Midbrain (tissue), 1 donor: ENCODE measurements at places on chromosomes 11 and 22.

GRCh38 chr11:132240374-132240773, 870.0 kb downstream of the NTM start:
- DNase-seq: no peak

DNA sequence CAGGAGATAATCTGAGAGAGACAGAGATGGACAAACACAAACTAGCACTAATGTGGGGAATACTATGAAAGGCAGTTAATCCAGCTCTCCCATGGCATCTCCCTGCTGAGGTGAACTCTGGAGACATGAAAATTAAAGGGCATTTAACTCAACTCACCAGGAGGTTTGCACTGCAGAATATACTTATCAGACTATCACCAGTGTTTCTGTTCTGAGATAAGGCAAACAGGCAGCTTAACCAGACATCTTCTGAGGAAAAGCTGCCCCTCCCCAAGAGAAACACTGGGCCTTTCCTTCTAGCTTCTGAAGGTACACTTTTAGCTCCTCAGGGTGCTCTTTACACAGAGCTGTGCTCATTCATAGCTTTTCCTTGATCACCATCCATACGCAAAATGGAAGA, 85.5 kb downstream of the AMBRA1 start:
- no peak for DNase-seq

DNA sequence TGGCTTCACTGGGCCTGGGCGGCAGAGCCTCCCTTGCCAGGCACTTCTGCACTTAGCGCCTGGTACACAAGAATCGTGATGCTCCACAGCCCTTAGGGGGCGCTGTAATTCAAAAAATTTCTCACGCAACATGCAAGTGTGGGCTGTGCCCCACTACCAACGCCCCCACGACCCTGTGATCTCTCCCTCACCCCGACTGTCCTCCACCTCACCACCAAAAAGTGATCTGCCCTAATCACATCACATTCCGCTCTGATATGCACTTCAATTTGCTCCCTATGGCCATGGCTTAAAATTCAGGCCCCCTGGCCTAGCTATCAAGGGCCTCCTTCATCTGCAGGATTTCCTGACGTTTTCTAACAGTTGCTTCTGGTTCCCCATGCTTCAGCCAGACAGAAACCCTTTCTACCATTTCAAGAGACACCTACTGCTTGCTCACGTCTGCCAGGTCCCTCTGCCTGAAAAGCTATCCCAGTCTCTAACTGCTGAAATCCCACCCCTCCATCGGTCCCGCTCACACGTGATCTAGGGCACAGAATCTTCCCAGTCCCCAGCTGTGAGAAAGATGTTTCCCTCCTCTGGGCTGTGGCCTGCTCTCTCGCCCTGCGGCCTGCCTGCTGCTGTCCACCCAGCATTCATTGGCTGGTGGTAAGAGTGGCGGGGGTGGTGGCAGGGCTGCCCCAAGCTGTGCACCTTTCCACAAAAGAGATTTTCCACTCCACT, 27.9 kb upstream of the LRRC32 start:
- DNase-seq: no peak

GRCh38 chr22:17342361-17342760, 26.9 kb upstream of the CECR2 start:
- no peak for DNase-seq

- no peak for DNase-seq
Observed at GRCh38 chr11:64110465-64111375, 55.2 kb downstream of the MACROD1 start.

GRCh38 chr11:123211149-123211852, 16.3 kb upstream of the CLMP start:
- DNase-seq: no peak

GRCh38 chr11:2751523-2752203, 51.9 kb upstream of the KCNQ1OT1 start:
- DNase-seq: no peak

GRCh38 chr11:17385492-17385891, 3.0 kb downstream of the KCNJ11 start:
- DNase-seq: no peak

DNA sequence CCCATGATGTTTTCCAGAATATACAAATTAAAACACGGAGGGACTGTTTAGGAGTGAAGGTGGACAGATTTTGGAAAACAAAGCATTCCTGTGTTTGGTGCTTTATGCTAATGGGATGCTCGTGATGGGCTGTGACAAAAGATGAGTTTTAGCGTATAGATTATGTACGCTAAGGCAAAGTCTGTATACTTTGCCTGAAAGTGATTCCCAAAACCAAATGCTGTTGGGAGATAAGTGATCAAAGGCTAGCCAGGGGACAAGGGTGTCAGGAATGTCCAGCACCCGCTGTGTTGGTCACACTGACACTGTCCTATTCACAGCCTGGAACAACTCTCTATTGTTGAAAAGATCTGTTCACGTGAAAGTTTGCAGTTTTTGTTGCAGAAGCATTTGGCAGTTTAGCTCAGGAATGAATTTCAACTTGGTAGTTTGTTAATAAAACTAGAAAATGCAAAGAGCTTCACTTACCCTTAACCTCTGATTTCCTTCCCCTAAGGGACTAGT, 1.5 kb downstream of the JAM3 start:
- peak; percentile 78 for DNase-seq

DNA sequence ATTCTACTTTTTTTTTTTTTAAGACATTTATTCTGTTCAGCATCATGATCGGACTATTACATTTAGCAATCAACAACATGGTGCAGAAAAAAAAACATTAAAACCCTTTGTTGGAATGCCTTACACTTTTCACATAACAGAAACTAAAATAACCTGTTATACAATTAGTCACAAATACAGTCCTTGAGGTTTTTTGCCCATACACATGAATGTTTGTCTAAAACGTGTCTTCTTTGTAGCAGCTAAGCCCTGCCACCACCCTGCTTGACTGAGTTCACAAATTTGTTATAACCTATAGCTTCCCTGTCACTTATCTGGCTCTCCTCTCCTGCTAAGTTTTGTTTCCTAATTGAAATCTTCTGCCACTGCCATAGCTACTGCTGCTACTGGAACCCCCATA, 75.4 kb upstream of the ARHGAP20 start:
- no peak for DNase-seq

- DNase-seq: no peak
Observed at GRCh38 chr11:90310210-90310609, 87.4 kb upstream of the CHORDC1 start.

DNA sequence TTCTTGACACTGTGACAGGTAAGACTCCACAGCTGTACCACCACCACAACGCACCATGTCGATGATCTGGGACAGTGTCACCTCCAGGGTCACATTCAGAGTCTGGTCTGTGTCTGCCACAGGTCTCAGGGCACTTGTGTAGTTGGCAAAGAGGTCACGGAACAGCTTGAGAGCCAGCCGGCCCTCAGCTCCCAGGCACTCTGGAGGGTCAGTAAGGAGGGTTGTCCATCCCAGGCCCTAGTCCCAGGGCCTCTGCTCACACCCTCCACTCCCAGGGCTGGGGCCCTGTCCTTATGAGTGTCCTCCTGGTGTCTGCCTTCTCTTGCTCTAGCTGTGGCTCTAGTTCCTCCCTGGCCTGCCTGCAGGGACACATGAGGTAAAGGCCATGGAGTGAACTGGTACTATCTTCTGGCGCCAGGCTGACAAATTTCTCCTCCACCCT, 1.4 kb downstream of the CHRNA10 start:
- no peak for DNase-seq

DNA sequence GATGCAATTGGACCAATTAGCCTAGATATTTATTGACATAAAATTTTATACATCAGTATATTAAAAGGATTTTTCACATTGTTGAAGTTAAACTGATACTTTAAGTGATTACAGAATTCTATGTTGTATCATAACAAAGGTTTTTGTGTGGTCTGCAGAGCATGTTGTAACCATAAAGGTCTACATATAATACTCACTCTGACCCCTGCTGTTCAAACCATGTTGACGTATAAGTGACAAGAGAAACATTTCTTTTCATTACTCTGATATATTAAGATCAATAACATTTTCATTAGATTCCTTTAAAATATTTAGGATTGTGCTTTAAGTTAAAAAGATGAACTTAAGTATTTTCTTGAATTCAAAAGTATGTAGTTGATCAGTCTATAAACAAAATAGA, 63.9 kb downstream of the GAS2 start:
- no peak for DNase-seq

GRCh38 chr22:19448076-19448607, 631 bp upstream of the C22orf39 start:
- peak; percentile 51 for DNase-seq
